Fibroblast of gingiva (primary cell): ENCODE measurements at places on chromosomes 1 and 21.
A peak's percentile ranks its signal among the peaks of the same experiment; 100 is the strongest.

DNA sequence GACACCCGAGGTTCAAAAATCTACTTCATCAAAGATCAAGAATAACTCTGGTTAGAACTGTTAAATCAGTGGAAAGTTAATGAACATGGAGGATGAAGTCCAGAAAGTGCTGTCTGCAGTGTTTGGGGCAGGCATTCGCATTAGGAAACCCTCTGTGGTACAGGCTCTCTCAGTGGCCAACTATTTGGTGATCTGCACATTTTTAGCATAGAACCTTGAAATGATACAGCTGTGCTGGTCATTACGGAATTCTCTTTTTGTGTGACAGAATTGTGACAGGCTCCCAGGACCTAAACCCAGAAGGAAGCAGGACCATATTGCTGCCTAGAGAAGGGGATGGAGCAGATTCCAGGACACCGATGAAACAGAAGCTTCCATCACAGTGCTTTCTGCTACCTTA is 89.0 kb downstream of the SLC45A1 start:
- DNase-seq = peak; percentile 55

- DNase-seq = no peak
Observed at GRCh38 chr1:9265968-9266367, 26.7 kb upstream of the SPSB1 start.

DNA sequence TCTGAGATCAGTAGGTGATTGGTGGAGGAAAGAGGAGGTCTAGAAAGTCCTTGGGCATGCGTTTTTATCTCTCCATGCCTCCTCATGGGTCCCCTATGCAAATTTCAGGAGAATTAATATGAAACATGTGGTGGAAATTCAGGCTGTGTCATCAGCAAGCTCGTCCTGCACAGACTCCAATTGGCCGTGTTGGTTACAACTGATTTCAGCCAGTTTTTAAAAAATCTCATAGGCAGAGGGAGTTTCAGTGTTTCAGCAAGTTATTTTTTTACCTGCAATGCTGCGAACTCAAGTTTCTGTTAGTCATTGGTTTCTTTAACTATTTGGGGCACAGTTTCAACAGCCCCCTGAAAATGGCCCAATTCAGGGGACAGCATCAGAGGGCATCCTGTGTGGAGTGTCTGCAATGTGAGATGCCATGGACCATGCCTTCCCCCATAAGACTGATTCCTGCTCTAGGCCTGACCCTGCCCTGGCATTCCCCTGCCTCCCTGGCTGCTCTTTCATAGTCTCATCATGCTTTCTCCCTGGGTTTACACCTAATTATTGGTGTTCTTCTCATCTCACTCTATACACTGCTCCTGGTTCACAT is 59.9 kb downstream of the C1orf198 start:
- DNase-seq = peak; percentile 77

GRCh38 chr1:178046591-178047270 is 47.2 kb upstream of the RASAL2 start:
- DNase-seq = no peak

DNA sequence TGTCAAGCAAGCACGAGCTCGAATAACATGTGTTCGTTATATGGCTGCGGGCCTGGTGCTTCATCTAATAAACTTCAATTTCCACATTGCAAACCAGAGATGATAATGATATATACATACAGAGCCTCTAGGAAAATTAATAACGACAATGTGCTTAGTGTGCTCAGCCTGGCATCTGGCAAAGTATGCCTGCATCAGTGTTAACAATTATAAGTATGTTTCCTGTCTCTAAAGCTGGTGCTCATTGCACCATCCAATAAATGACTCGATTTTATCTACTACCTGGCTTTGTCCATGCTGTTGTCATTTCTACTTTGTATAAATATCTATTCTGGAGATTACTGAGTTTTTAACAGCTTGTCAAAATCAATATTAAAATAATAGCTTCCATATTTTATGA is 1402.6 kb downstream of the MRPL39 start:
- no peak for DNase-seq

DNA sequence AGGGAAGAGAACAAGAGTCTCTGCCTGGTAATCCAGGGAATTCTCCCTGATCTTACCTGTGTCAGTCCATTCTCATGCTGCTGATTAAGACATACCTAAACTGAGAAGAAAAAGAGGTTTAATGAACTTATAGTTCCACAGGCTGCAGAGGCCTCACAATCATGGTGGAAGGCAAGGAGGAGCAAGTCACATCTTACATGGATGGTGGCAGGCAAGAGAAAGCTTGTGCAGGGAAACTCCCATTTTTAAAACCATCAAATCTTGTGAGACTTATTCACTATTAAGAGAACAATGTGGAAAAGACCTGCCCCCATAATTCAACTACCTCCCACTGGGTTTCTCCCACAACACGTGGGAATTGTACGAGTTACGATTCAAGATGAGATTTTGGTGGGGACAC is 34.2 kb upstream of the LRRC8B start:
- DNase-seq = no peak

DNA sequence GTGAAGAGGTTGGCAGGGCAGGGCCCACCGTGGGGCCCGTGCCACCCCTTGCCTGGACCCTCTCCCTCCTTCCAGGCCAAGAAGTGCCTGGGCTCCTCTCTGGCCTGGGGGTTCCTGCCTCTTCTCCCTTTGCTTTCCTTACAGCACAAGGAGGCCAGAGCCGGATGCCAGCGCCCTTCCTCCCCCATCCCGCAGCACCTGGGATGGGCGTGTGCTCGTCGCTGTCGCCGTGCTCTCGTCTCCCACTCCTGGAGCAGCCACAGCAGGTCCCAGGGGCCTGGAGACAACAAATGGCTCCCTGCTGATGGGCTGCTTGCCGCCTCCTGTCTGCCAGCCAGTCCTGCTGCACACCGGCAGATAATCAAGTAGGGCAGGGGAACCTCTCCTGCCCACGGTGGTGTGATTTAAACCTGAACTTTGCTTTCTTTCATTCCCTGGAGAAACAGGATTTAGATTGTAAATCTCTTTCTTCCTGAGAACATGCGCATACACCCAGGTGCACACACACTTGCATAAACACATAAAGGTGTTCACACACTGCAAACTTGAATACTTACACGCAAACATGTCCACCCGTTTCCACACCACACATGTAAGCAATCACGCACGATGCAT is 50.8 kb upstream of the POU3F1 start:
- DNase-seq = no peak

- no peak for DNase-seq
Observed at GRCh38 chr1:36148821-36149236, 457 bp downstream of the TRAPPC3 start.

DNA sequence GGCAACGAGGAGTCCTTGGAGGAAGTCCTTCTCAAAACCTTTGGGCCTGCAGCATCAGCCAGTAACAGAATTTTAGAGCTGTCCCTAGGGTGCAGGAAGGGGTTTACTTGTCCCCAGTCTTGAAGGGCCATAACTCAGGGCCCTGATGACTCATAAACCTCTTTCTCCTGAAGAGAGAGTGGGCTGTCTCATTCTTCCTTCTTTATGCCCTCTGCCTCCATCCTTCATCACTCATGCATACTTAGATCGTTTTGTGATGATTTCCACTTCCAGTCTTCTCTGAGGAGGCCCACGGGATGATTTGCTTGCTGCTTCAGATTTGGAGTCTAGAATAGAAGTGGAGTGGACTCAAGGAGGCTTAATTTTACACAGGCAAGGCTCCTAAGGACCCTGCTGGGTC is 60.2 kb downstream of the NDUFS5 start:
- no peak for DNase-seq

DNA sequence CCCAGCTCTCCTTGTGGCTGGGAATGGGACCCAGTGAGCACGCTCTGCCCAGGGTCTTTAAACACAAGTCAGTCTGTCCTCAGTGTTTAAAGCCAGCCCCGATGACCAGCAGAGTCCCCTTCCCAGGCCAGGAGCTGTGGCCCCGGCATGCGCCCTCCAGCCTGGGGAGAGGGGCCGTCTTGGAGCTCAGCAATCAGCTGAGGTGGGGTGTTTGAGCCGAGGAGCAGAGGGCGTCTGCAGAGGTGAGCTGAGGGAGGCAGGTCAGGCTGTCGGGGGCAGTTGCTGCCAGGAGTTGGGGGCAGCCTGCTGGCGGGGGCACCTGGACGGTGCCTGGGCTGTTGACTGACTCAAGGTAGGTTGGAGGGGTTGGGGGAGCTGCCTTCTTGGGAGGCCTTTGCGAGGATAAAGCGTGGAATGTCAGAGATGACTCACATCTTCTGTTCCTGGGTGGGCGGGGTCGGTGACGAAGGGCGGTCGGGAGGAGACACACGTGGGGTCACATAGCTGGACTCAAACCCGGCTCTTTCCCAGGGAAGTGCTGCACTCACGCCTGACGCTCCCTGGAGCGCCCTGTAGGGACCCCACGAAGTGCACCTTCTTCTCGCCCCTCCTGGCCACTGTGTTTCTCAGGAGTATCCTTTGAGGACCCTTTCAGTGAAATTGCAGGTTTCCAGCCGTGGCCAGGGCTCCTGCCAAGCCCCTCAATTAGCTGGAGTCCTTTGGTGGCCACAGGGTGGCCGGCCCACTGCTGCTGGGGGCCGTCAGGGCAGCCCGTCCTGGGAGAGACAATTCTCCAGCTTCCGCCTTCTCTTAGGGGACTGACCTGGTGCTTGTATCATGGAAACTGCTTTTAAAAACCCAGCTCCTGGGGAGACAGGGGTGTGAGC is 86.2 kb downstream of the SIK1 start:
- no peak for DNase-seq

GRCh38 chr21:26769613-26770188 is 75.5 kb downstream of the ADAMTS1 start:
- DNase-seq = peak; percentile 52

GRCh38 chr1:91346824-91347223 is 57.8 kb downstream of the HFM1 start:
- DNase-seq = no peak

GRCh38 chr1:30129001-30129408 is 594.4 kb downstream of the MATN1 start:
- no peak for DNase-seq

- no peak for DNase-seq
Observed at GRCh38 chr1:210754878-210755665, 378.9 kb downstream of the KCNH1 start.

DNA sequence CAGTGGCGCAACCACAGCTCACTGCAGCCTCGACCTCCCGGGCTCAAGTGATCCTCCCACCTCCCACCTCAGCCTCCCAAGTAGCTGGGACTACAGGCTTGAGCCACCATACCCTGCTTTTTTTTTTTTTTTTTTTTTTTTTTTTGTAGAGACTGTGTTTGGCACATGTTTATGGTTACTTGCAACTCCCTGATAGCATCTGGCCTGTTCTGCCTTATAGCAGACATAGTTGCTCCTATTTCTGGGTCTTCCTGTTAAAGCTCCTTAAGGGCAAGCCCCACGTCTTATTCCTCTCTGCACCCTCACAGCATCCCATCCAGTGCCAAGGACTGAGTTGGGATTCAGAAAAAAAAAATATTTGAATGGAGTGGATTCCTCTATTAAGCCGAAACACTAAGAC is 17.1 kb upstream of the CNR2 start:
- no peak for DNase-seq

DNA sequence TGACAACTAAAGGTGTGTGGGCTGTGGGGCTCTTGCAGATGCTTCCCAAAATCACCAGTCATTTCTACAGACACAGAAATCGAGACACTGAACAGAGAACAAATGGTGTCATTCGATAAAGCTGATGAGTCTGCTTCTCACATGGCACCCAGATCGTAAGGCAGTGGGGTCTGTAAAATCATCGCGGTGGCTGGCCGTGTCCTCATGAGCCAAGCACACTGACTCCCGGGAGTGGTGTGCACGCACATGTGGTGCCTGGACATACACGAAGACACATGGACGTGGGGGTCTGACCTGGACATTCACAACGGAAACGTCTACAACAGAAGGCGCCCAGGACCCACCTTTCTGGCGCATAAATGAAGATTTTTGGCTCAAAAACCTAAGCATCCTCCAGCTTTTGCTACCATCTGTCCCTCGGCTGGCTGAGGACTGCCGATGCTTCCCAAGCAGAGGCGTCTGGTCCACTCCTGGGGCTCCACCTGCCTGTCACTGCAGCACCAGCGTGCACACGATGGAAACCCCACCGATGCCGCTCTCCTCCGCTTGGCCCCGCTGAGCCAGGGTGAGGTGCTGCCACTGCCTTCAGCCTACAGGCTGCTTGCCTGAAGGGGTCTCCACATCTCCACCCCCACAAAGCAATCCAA is 6.8 kb downstream of the SMIM1 start:
- no peak for DNase-seq

- DNase-seq = no peak
Observed at GRCh38 chr1:247286134-247286670, 30.3 kb downstream of the VN1R5 start.

GRCh38 chr1:206709772-206710459 is 25.2 kb downstream of the MAPKAPK2 start:
- DNase-seq = no peak

- DNase-seq = peak; percentile 67
Observed at GRCh38 chr1:17624611-17625233, 85.2 kb downstream of the ARHGEF10L start.

DNA sequence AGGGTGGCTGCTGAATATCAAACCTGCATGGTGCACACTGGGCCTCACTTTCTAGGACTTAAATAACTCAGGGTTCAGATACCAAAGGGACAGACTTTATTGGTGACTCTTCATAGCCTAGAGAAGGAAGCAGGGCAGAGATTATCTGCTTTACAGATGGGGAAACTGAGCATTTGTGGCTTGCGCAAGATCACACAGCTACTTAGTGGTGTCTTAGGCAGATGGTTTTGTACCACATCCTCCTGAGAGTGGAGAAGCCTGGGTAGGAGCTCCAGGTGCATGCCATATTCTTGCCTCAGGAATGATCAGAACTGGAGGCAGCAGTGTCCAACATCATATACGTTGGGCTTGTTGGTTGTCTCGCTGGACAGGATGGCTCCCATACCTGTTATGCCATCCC is 6.8 kb upstream of the DPH2 start:
- DNase-seq = no peak

DNA sequence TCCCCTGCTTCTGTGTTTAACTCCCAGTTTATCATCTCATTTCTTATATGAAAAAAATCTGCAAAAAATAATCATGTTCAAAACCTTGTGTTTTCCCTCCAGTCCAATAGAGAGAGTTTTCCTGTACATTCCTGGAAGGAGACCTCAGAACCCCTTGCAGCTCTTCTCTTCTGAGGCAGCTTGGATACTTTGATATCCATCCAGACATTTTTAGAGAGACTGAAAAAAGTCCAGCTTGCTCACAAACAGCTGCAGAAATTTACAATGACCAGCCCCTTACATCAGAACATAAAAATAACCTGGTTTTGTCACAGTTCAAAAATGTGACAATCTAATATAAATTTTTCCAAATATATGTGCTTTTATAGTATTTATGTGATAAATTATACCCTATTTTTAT is 73.3 kb upstream of the C1orf115 start:
- DNase-seq = no peak

- DNase-seq = peak; percentile 60
Observed at GRCh38 chr1:245091818-245092637, 62.8 kb upstream of the KIF26B start.

- DNase-seq = no peak
Observed at GRCh38 chr1:210129092-210129491, 103.5 kb upstream of the SERTAD4 start.

DNA sequence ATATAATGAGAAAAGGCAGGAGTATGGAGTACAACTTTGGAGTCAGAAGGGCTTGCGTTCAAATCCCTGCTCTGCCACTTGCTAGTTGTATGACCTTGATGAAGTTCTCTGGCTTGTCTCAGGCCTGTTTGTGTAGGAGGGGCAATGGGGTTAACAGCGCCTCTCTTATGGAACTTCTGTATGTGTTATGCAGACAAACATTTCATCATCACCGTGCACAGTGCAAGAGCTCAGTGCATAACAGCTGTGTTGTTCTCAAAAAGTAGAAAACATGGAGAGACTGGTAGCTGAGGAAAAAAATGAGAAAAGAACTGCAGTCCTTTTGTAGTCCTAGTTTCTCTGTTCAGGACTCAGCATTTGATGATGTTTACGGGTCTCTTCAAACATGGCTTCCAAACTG is 10.4 kb upstream of the ZNF648 start:
- DNase-seq = no peak

- peak; percentile 31 for DNase-seq
Observed at GRCh38 chr1:207644852-207645634, at the start of gene CR1L. Gene CR1L, plus strand, starts transcription at chr1:207645133. Its CDS starts 101 bp downstream, at chr1:207645234.
